ENCODE measurements at places on chromosomes 1 and 21.

DNA sequence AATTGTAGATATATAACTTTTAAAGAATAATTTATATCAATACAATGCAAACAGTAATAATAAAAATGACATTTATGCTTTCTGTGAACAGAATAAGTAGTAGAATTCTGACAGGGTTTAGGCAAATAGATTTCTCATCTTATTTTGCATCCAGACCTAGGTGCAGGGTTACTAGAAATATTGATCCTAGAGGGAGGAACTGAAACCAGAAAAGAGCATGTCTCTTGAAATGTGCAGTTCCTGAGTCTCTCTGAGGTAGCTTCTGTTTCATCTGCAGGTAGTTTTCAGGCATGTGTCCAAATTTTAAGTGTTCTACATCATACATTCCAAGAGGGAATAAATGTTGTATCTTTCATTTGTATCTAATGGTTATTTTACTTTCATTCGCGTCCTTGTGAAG, 631.9 kb upstream of the ADGRL4 start:
- DNase-seq, result no peak

GRCh38 chr1:158115126-158115525, 65.6 kb upstream of the CD1D start:
- DNase-seq, result no peak

DNA sequence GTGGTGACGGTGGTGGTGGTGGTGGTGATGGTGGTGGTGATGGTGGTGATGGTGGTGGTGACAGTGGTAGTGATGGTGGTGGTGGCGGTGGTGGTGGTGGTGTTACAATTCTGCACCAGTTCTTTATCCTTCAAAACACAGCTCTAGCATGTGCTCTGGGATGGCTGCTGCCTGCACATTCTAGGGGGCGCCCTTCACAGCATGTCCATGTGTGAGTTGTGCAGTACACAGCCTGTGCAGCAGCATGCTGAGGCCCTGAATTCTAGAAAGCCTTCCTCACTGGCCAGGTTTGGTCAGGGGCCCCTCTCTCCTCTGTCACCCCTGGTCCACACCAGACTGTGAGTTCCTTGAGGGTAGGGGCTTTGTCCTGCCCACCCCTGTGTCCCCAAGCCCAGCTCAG, 67.7 kb downstream of the MATN1 start:
- no peak for DNase-seq

GRCh38 chr21:39932335-39932734, 65.1 kb downstream of the PCP4 start:
- no peak for DNase-seq

GRCh38 chr1:221778535-221779142, 36.8 kb upstream of the DUSP10 start:
- DNase-seq, result no peak

Data from astrocyte of the hippocampus (primary cell).